ENCODE measurements at places on chromosomes 16 and 17. TPM values are rescaled to one million over a fixed set of nuclear protein-coding genes. Genes with fewer than 3 reads are reported as not detected.

GRCh38 chr16:56891685-56892084, 26.7 kb downstream of the SLC12A3 start:
- no peak for DNase-seq
- no peak overlapping the region for H3K4me3 ChIP-seq
- no peaks in the 10 kb centered on the region for H3K4me1 ChIP-seq

DNA sequence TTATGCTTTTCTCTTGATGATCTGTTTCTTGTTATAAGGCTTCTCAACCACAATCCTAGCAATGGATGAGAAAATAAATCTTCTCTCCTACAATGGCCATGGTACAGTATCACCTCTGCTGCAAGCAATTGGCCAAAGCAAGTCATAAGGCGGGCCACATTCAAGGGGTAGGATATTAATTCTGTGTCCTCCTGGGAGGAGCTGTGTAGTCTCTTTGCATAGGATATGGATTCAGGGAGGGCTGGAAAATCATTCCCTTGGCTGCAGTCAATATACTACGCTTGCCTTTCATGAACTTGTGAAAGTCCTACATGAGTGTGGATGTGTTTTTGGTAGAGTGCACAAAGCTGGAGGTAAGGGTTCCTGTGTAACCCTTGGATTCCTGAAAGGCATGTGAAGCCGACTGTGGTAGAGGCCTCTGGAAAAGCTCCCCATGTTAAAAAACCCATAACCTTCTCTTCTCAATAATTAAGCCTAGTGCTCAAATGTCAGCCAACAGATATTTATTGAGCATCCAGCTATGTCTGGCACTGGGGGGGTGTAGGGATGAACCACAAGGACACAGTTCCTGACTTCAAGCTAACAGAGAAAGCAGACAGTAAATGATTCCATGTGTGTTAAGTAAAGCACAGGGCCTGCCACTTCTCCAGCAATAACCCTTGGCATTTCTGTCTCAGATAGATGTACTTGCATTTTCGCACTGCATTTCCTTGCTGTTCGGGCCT, 147.6 kb upstream of the HS3ST3A1 start:
- H3K4me1 ChIP-seq = no peaks in the 10 kb centered on the region
- H3K4me3 ChIP-seq = no peak overlapping the region
- DNase-seq = no peak
- H3K27me3 ChIP-seq = no peaks in the 10 kb centered on the region
- H3K36me3 ChIP-seq = no peaks in the 10 kb centered on the region
- no peak overlapping the region for H3K27ac ChIP-seq

DNA sequence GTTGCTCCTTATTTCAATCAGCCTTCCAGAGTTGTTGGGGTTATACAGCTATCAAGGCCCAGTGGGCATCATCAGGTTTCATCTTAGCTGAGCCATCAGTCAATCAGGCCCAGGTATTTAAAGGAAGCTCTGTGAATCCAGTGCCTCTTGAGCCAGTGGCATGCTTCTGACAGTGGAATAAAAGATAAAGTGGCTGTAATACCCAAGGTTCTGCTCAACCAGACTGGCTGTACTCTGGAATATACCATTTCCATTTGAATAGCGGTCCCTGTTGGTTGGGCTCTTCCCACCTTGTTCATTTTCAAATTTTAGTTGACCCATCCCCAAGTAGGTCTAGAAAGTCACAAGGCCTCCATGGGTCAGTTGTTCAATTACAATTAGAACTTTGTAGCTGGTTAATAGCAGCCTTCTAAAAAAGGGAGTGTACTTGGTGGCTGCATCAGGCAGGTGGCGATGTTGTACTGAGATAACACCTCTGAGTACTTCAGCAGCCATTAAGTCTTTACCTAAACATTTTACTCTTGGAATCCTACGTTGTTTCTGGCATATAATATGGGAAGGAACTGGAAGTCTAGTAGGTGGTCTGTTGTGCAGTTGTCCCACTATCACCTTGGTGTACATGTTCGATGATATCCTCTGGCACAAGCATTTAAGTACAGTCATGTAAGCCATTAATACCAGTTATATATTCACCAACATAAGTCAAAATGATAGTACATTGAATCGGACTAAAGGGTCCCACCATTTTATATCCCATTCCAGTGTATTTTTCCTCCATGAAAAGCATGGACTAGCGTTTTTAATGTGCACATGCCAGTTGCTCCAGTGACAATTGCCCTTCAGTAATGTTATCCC, 294.1 kb downstream of the BCAS3 start:
- no peak for DNase-seq
- no peak overlapping the region for H3K27ac ChIP-seq
- no peak overlapping the region for H3K4me3 ChIP-seq
- no peaks in the 10 kb centered on the region for H3K27me3 ChIP-seq
- no peaks in the 10 kb centered on the region for H3K36me3 ChIP-seq
- H3K4me1 ChIP-seq = no peaks in the 10 kb centered on the region

GRCh38 chr17:42358434-42358833, 29.8 kb downstream of the STAT3 start:
- H3K27me3 ChIP-seq = no peaks in the 10 kb centered on the region
- H3K27ac ChIP-seq = no peak overlapping the region
- H3K4me1 ChIP-seq = peaks cover 80% of the 10 kb centered on the region
- no peak for DNase-seq
- no peak overlapping the region for H3K4me3 ChIP-seq
- no peaks in the 10 kb centered on the region for H3K36me3 ChIP-seq

Gene KRTAP2-2
- total RNA-seq = not detected

Gene SP2
- 6.9 TPM for total RNA-seq

Gene SLC5A11
- total RNA-seq = 0.14 TPM

Measured in sigmoid colon (tissue), 7 donors.